ENCODE measurements at places on chromosomes 6 and 20.

DNA sequence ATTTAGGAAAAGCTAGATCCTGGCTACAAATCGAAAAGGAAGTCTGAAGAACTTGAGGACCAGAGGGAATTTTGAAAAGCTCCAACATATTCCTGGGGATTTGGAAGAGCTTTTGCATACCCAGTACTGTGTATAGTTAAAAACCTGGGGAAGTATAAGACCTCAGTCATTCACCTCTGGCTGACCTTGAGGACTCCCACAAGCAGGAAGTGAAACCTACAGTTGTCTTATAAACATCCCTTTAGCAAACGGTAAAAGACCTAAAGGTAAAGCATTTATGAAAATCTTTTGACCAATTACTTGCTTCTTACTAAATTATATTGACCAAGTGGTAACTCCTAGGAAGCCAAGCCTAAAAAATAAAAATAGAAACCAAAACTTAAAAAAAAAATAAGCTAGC, 175.0 kb downstream of the HAO1 start:
- no peak for DNase-seq

DNA sequence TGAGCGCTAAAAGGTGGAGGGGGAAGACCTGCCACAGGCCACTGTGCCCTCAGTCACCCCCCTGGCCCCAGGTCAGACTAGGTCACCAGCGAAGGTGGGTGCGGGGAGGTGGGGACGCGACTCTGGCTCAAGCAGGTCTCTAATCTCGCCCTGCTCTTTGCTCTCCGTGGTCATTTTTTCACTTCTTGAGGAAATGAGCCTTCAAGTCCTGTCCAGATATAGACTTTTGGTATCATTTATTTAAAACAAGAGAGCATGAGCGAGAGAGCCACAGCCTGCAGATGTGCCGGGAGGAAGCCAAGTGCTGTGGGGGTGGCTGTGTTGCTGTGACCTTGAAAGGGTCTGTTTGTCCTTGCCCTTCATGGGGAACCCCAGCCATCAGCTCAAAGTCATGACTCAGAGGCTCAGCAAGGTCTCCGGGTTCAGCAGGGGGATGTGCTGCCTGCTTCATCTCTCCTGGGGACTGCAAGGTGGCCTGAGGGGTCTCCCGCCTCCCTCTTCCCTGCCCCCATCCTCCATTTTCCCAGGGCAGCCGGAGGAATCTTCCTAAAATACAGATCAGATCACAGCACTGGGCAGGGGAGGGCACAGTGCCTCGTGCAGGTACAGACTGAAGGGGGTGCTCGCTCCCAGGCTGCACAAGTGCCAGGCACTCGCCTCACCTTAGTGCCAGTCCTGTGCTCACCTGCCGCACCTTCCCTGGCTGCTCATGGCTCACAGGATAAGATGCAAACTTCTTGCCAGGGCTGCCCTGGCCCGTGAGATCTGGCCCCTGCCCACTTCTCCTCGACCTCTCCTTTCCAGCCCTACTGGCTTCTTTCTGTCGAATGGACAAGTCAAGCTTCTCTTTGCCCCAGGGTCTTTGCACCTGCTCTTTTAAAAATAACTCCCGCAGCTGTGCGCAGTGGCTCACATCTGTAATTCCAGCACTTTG, 26.5 kb downstream of the SULF2 start:
- no peak for DNase-seq

GRCh38 chr20:44730441-44730840, 15.2 kb upstream of the KCNK15 start:
- DNase-seq = no peak

DNA sequence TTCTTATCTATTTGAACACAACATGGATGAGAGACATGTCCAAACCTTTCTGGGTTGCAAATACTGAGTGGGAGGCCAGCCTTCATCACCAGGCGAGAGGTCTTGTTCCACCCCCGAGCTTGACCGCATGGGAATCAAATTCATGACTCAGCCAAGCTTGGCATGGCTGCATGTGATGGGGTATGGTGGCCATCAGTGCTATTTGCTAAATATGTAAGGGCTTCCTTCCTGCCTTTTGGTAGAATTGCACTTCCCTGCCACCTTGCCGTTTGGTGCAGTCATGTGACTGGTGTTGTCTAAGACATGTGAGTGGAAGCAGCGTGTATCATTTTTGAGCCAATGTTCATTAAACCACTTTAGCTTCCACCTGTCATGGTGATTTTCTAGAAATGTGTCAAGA, 508.9 kb upstream of the SULF2 start:
- DNase-seq = no peak

DNA sequence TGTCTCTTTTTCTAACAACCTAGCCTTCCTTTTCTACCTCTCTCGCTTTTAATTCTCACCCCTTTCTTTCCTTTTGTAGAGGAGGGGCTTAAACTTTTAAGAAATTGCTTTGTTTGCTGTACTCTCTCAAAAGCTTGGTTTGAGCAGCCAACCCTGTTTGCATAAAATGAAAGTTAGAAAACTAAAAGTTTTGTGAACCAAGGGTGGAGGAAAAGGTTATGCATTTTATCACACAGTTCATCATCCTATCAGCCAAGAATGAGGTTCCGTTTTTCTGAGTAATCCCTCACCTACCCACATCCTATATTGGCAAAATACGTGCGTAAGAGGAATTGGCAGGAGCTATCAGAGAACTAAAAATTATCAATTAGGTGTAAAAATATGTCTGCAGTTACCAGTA, 42.8 kb upstream of the LOC128125822 start:
- DNase-seq = no peak

DNA sequence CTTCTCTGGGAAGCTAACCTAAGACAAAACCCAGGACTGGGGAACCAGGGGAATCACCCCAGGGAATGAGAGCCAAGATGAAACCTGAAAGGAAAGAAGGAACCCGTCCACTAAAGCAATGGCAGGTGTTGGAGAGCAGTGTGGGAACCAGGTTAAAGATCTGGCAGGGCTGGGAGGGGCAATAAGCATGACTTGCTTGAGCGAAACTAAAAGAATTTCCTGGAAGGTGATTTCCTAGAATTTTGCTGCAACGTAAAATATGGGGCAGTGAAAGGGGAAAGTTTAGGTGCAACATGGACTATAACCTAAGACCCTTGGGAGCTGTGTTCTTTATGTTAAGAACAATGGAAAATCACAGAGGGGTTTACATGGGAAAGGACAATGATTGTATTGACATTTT, 126.2 kb upstream of the SSTR4 start:
- no peak for DNase-seq

GRCh38 chr20:32153771-32154170, 44.3 kb downstream of the TM9SF4 start:
- no peak for DNase-seq

DNA sequence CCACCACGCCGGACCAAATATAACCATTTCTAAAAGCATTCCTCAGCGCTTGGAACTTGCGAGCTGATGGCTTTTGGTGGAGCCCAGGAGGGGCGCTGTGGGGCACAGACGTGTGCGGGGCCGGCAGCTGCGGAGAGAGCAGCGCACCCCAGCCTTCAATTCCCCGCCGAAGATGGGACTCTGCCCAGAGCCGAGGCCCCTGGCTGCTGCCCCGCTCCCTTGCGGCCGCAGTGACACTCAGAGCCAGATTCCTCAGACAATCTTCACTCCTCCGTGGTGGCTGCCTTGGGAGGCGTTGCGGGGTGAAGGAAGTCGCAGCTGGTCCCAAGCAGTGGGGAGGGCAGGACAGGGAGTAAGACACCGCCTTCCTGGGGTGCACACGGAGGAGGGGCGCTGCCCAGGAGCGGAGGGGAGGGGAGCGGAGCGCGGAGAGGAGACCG, 87.7 kb downstream of the TMEM242 start:
- DNase-seq = no peak

GRCh38 chr6:47134476-47135189, 92.5 kb upstream of the ADGRF1 start:
- DNase-seq = no peak

DNA sequence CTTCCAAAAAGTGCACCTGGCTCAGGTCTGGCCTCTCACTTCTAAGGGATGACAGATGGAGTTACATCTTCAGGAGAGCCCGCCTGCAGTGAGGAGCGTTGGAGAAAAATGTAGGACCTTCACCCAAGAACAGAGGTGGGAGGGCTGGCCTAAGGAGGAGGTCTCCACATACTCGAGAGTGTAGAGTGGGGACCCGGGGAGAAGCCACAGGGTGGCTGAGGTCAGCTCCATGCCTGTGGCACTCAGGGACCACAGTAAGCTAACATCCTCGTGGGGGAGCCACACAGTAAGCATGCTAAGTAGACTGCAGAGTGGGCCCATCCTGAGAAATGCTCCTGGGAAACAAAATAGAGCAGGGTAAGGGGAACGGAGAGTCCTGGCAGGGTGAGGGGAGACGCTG, 24.0 kb downstream of the AAR2 start:
- no peak for DNase-seq

DNA sequence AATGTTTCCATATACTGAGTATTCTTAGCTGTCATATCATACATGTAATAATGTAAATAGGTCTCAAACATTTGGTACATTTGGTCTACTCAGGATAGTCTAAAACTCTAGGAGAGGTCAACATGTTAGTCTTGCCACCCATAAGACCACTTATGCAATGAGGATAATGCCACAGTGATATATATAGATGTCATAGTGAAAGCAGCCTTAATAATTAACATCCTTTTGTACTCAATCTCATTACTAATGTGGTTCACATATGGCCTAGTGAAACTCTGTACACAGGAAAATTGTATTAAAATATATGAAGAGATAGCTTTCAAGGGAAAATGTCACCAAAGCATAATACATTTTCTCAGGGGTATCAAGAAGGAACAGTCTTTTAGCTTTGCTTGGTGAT, 577.9 kb downstream of the TFAP2B start:
- DNase-seq = no peak

- no peak for DNase-seq
Observed at GRCh38 chr6:85676086-85676729, 33.5 kb upstream of the SYNCRIP start.

- no peak for DNase-seq
Observed at GRCh38 chr6:85347812-85348211, 102.1 kb upstream of the NT5E start.

- DNase-seq = no peak
Observed at GRCh38 chr20:59392736-59393135, 92.3 kb downstream of the EDN3 start.

GRCh38 chr20:18380908-18381529, 85.8 kb downstream of the DZANK1 start:
- DNase-seq = no peak

- DNase-seq = no peak
Observed at GRCh38 chr6:90859612-90860011, 272.7 kb upstream of the MAP3K7 start.

DNA sequence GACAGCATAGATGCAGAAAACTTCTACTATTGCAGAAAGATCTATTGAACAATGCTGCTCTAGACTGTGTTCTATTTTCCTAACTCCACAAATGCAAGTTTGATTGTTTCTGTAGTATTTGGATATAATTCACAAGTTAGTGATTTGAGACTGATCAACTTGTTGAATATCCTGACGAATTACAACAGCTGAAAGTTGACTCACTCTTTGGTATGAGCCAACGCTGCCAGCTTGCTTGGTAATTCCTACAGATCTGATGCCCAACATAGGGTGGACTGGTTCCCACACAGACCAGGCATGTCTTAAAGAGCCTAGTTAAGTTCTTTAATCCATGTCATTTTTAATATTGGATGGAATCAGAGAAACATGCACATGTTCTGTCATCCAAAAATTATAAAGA, 231.0 kb upstream of the RAB32 start:
- no peak for DNase-seq

- no peak for DNase-seq
Observed at GRCh38 chr20:13220904-13221297, at the start of gene ISM1. Gene ISM1, plus strand, starts transcription at chr20:13221274. Its CDS starts 503 bp downstream, at chr20:13221777.

GRCh38 chr6:13239530-13240455, 88.5 kb downstream of the TBC1D7 start:
- no peak for DNase-seq

DNA sequence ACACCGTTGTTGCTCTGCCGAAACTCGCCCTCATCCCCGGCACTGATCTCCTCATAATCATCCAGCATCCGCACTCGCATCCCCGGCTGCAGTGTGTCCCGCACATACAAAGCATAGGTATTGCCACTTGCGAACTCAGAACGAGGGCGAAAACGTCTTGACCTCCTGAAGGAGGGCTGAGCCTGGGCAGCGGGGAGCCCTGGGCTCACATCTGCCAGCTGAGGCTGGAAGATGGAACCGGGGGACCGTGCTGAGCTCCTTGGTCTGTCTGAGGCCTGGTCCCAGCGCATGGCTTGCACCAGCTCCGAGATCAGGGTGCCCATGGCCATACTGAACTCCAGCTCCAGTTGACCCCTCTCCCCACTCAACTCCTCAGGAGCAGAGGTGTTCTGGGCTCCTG, 2.7 kb downstream of the CUL7 start:
- DNase-seq = no peak

DNA sequence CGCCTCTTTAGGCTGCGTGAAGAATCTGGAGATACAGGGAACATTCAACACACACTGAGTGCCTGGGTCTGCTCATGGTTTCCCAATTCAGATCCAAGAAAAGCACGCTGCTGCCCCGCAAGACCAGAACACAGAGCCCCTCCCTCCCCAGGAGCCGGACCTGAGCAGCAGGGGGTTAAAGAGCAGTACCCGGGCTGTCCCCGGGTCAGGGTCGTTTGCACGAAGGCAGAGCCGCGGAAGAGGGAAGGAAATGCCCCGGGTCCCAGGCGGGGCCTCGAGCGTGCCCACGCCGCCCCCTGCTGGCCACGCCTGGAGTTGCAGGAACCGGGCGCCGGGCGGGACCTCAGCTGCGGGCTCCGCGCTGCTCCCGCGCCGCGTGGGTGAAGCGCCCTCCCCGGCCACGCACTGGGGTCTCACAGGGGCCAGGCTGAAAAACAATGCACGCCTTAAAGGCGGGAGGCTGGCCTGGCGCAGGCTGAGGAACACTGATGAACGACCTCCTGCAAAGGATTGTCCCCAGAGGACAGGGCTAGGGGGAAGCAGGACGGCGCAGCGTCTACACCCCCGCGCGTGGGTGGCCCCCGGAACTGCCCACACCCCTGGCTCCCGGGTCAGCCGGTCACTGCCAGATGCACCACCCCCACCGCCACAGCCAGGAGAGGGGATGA, 48.9 kb downstream of the ANKRD60 start:
- DNase-seq = no peak

- DNase-seq = no peak
Observed at GRCh38 chr20:63708301-63709148, 686 bp downstream of the ZGPAT start.

DNA sequence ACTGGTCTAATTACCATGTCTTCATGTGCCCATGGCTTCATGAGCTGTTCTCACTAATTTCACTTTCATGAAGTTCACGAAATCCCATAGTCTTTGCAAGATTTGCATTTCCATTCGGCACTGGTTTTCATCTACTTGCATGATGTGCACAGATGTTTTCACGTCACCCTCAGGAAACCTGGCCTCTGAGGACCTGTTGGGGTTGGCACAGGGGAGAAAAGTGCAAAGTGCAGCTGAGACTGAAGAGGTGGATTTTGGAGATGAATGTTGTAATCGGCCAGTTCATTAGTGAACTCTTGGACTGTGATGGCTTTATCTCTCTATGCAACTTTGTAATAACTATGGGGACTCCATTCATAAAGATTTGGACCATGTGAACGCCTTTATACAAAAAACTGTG, 80.2 kb upstream of the SULF2 start:
- DNase-seq = no peak

GRCh38 chr6:37127961-37128862, 41.7 kb upstream of the PIM1 start:
- DNase-seq = no peak
